Uterus (tissue), 4 donors: ENCODE measurements at places on chromosomes 5 and 9. TPM values are rescaled to one million over a fixed set of nuclear protein-coding genes. Genes with fewer than 3 reads are reported as not detected.

ELL2 gene
- total RNA-seq = 23.5 TPM

SOHLH1 gene
- total RNA-seq = not detected

CCDC187 gene
- total RNA-seq = 0.88 TPM

LCN9 gene
- total RNA-seq = not detected

AGTPBP1 gene
- 32.8 TPM for total RNA-seq

UGCG gene
- 43.0 TPM for total RNA-seq

UGT3A2 gene
- total RNA-seq = not detected

LRSAM1 gene
- total RNA-seq = 6.5 TPM
